ENCODE measurements at places on chromosomes 4 and X.

- DNase-seq = no peak
These were observed 231.2 kb downstream of the GPAT3 start for GRCh38 chr4:83767067-83767466.

- DNase-seq = no peak
These were observed 149.2 kb upstream of the RAI2 start for GRCh38 chrX:18010253-18010652.

DNA sequence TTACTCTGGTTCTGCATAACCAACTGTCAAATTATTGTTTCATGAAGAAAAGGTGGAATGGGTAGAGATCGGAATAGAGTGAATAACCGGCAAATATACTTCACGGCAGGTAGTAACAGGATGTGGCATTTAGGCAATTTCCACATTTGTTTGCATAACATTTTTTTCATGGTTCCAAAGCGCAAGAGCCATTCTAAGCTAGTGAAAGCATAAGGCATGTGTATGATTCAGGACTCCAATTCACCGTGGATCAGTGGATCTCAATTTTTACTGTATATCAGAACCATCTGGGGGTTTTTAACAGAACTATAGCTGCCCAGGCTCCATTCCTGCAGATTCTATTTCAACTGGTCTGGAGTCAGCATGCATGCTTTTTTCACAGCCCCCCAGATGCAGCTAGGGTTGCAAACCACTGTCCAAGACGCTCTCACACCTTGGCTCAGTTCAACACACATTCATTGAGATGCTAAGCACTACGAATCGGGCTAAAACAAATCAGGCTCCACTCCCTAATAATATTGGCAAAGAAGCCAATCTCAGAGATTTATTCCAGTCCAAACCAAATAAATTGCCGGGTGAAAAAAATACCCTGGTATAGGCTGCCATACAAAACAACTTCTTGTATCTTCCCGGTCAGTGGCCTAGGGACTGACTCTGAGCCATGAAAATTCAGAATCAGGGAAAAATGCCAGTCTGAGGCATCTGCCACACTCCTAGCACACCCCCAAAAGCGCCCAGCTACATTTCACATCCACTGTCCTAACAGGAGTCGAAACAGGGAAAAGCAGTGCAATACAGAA is 30.0 kb downstream of the AFAP1 start:
- DNase-seq = no peak

DNA sequence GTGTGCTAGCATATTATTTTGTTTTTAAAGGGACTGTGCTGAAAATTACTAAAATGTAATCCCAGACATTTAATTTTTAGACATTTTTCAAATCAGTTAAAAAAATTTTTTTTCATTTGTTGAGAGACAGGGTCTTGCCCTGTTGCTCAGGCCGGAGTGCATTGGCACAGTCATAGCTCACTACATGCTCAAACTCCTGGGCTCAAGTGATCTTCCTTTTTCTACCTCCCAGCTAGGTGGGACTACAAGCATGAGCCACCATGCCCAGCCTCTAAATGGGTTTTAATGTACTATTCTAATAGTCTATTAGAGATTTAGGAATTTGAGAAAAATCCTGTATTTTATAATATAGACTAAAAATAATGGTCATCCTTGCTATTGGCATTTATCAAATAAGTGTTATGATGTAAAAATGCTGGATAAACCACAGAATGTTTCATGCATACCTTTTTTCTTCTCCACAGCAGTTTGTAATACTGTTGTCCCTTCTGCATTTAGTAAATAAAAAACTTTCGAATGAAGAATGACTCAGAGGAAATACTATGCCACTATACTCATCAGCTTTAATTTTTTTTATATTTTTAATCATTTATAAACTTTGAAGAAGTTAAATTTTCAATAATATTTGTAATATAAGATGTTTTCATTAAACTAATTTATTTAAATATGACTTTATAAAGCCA is 29.9 kb downstream of the CPEB2 start:
- no peak for DNase-seq

DNA sequence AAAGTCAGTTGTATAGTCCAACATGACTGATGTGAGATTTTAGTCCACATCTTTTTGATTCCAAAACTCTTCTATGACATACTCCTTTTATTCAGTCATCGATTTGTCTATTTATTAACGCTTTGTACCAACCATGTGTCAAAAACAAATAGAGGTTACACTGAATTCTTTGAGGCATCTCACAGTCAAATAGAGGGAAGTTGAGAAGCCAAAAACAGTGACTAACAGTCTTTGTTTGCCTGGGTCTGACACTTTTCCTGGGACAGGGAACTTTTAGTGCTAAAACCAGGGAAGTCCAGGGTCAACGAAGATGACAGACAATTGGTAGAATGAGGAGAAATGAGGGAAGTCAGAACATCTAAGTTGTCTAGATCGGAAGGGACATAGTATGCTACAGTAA is 169.9 kb upstream of the HS3ST1 start:
- no peak for DNase-seq

GRCh38 chr4:152115794-152116193 is 355.0 kb upstream of the GATB start:
- DNase-seq = peak; percentile 42

DNA sequence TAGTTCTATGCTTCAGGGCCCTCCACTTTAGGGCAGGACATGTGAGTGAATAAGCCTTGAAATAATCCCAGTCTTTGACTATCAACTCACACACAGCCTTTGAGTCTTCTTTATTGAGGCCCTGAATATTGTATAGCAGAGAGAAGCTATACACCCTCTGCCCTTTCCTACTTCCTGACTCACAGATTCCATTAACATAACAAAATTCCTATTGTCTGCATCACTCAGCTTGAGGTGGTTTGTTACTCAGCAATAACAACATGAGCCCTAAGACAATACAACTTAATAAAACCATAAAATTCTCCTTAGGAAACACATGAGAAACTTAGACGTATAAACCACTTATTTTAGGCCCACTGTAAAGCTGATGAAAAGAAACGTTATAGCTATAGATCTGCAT is 680.3 kb upstream of the DIAPH2 start:
- no peak for DNase-seq

DNA sequence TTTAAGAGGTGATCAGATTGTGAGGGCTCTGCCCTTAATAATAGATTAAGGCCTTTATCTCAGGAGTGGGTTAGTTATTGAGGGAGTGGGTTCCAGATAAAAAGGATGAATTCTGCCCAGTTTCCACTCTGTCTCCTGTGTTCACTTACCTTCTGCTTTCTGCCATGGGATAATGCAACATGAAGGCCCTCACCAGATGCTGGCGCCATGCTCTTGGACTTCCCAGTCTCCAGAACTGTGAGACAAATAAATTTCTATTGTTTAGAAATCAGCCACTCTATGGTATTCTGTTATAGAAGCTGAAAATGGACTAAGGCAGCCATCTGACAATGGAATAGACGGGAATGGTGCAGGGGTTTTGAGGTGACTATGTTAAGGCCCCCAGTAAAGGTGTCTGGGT is 6.9 kb upstream of the RELL1 start:
- DNase-seq = no peak

GRCh38 chrX:118579417-118579816 is 83.8 kb downstream of the DOCK11 start:
- DNase-seq = no peak

- DNase-seq = no peak
These were observed 123.6 kb downstream of the MGST2 start for GRCh38 chr4:139789096-139789654.

DNA sequence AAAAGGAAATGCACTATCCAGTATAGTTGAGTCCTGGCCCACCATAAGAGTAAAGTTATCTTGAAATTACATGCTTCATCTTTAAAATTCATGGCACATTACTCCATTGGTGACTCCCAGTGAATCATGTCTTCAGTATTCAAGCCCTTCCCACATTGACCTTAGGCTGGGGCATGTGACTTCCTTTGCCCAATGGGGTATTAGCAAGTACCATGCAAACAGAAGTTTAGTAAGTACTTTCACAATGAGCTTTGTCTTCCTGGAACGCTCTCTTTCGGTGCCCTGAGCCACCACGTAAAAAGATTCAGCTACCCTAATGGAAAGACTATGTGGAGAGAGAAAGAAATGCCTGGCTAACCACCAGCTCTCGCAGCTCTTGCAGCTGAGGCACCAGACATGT is 235.4 kb downstream of the HNRNPD start:
- no peak for DNase-seq

GRCh38 chr4:140088323-140088967 is 65.5 kb downstream of the MAML3 start:
- DNase-seq = no peak

GRCh38 chr4:10579648-10580047 is 104.9 kb downstream of the CLNK start:
- DNase-seq = no peak

GRCh38 chr4:78372355-78372988 is 179.1 kb upstream of the ANXA3 start:
- no peak for DNase-seq

DNA sequence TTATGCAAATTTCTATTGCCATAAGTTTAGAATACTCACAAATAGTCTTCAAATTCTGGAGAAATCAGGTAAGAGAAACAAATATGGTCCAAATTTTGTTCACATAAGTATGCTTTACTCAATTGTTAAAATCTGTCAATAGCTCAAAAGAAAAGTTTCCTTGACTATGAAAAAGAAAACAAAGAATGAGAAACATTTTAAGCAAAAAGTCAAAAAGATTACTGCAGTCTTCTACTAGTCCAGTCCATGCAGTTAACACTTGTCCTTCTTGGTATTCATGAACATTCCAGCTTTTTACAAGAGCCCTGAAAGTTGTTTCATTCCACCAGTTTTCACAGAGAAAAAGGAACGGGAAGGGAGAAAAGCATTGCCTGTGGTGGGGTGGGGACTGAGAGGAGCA is 54.7 kb upstream of the ZXDA start:
- no peak for DNase-seq

GRCh38 chr4:140790765-140791164 is 34.6 kb upstream of the TBC1D9 start:
- no peak for DNase-seq

GRCh38 chrX:24528605-24529004 is 63.5 kb downstream of the PDK3 start:
- no peak for DNase-seq

GRCh38 chr4:79979785-79980437 is 93.1 kb downstream of the ANTXR2 start:
- DNase-seq = no peak

DNA sequence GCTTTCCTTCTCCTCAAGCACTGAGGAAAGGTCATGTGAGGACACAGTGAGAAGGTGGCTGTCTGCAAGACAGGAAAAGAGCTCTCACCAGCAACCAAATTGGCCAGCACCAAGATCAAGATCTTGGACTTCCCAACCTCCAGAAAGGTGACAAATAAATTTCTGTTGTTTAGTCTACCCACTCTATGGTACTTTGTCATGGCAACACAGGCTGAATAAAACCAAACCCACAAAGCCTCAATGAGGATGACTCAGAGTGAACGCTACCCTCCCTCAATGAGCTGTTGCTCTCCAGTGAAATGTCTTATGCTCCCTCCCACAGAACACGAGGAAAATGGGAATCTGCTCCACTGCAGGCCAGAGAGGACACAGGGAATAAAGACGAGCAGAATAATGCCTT is 244.1 kb downstream of the RAB28 start:
- DNase-seq = no peak

GRCh38 chr4:163662768-163663167 is 168.3 kb downstream of the TMA16 start:
- DNase-seq = no peak

GRCh38 chr4:168637872-168638756 is 141.3 kb downstream of the PALLD start:
- DNase-seq = no peak

DNA sequence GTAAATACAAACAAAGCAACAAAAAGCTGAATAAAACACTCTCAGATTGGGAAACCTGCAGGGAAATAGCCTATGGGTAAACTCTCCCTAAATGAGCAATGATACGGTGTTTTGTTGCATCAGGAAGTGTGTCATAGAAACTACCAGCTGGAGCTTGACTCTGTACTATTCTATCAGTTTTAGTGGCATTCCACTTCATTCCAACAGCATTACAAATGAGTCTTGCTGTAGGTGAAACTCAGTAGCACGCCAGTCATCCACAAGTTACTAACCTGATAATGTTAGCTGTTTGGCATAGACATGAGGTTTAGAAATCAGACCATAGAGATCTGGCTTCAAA is 24.9 kb downstream of the FGFBP1 start:
- DNase-seq = no peak

DNA sequence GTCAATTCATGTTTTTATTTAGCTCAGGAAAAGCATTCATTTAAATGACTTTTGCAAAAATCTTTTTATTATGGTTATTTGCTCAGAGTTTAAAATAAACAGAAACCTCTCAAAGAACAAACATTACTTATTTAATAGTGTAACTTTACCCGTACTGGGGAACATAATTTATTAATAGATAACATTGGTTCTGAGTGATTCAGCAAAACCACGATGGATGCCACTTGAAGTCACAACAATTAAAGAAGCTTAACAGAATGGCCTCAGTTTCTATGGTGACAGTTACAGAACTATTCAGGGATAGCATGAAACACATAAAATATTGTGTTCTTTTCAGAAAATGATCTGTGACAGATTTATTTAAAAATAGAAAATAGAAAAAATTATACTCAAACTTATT is 368.7 kb downstream of the CCSER1 start:
- DNase-seq = no peak

- no peak for DNase-seq
These were observed 1327.4 kb downstream of the FSTL5 start for GRCh38 chr4:160836431-160836830.

DNA sequence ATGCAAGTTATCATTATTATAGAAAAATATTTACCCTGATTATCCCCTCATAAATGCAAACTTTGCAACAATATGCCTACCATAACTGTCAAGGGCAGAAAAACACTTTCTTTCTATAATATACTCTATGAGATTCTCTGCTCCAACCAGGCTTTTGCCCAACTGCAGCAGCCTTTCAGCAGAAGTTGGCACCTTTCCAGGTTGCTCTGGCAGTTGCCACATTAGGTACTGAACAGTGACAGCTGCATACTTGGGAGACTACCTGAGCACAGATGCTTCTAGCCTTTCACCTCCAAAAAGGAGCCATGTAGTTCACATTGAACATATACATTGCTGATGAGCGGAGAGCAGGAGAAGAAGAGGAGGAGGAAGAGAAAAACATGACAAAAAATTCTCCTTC is 69.5 kb upstream of the BRWD3 start:
- no peak for DNase-seq

DNA sequence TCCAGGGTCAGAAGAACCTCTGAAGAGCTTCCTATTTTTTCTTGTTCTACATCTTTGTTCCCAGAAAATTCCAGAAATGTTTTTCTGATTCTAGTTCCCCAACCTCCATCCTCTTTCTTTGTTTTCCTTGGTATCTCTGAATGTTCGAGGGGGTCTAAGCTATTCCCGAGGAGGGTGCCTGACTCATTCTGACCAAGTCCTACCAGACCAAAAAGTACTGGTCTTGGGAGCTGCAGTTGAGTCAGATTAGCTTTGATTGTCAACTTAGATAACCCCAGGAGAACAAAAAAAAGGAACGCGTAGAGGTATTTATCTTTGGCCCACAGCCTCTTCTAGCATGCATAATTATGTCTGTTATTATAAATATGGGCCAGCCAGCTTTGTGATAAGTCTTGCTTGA is 12.1 kb upstream of the TENM3 start:
- DNase-seq = no peak

All from effector memory CD8-positive, alpha-beta T cell (primary cell).